ENCODE measurements at places on chromosomes 7 and 10.

- no peak for DNase-seq
Observed at GRCh38 chr7:2373124-2373556, 18.5 kb downstream of the EIF3B start.

GRCh38 chr7:91375378-91375777 is 111.1 kb downstream of the FZD1 start:
- DNase-seq, result no peak

- DNase-seq, result no peak
Observed at GRCh38 chr10:121268863-121269432, 329.3 kb downstream of the FGFR2 start.

GRCh38 chr10:6202098-6202683 is 541 bp upstream of the PFKFB3 start:
- peak; percentile 35 for DNase-seq

DNA sequence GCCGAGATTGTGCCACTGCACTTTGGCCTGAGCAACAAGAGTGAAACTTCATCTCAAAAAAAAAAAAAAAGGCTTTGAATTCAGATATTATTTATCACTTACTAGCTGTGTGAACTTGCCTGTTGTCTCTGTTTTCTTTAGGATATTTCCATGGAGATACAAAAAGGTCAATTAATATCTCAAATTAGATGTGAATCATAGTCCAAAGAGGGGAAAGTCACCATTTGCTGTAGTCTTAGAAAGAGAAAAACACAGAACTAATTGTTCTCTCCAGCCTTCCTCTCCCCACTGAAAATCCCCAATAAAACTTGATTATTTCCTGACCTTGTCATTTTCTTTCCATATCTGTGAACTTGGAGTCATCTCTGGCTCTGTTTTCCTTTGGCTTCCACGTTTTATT is 21.2 kb downstream of the HEPACAM2 start:
- DNase-seq, result no peak

GRCh38 chr7:95429241-95429990 is 5.4 kb downstream of the PON2 start:
- no peak for DNase-seq

DNA sequence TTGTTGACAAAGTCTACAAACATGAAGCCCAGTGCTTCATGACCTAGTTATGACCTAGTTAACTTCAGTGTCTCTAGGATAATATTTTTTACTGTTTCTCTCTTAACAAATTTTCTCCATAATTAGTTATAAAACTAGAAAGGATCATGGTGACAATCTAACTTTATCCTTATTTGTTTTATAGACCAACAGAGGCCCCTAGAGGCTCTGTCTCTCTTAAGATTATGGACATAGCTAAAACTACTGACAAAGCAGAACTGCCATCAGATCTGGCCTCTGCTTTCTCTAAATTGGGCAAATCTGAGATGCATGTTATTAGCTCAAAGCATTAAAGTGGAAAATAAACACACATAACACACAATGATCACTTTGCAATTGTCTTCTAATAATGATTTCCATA is 176.0 kb downstream of the CSTF2T start:
- no peak for DNase-seq

GRCh38 chr10:76202777-76203176 is 771.4 kb downstream of the LRMDA start:
- DNase-seq, result no peak

GRCh38 chr7:36266683-36267082 is 113.6 kb downstream of the EEPD1 start:
- no peak for DNase-seq

- no peak for DNase-seq
Observed at GRCh38 chr10:94103801-94104221, 110.1 kb downstream of the PLCE1 start.

- peak; percentile 22 for DNase-seq
Observed at GRCh38 chr10:117884093-117884492, 162.6 kb downstream of the RAB11FIP2 start.

DNA sequence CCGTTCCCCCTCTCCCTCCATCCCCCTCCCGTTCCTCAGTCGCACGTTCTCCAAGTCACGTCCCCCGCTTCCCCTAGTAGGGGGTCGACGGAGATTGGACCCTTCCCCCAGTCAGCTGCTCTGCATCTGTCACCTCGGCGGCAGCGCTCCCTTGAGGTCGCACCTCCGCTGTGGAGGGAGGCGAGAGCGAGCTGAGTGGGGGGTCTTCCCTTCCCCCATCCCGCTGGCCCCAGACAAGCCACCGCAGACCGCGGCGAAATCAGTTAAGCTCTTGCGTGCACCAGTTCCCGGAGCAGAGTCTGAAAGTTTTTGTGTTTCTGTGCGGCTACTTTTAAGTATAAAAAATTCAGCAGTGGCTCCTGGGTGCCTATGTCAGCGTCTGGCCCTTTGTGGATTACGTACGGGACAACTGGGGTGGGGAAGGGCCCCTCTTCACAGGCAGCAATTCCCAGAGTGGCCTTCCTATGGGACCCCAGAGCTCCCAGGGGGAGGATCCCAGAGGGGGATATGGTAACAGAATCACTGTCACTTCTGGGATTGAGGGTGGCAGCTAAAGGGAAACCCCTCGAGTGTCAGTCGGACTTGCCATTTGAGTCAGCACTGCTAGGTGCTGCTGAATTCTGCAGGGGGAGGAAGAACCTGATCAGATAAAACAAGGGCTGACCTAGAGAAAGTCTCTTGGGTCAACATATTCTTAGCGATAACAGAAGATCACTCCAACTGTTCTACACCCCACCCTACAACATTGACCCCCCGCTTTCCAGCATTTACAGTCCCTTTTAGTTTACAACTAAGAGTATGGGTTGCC is 12.5 kb upstream of the DDIT4 start:
- DNase-seq, result peak; percentile 77

- DNase-seq, result no peak
Observed at GRCh38 chr7:96167424-96167823, 154.5 kb downstream of the SLC25A13 start.

DNA sequence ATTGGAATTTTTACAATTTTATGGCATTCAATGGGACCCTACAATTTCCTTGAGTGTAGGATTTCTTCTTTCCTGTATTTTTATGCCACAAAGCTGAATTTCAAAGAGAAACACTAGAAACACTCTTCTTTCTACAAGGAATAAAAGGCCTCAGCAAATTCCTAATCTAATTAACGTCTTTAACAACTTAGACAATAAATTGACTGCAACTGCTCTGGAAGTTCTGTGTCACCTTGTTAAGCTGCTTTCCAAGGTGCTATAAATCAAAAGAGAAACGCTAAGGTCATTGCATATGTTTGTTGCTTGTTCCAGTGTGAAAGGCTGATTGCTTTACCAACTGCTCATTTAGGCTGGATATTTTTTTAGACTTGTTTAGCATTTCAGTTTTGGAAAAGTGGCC is 182.2 kb downstream of the POLR1F start:
- DNase-seq, result no peak

Measured in stimulated activated CD4-positive, alpha-beta T cell treated with anti-CD3 and anti-CD28 coated beads, Interleukin-15, amount 100 ng/mL, for 24 hours (primary cell).